ENCODE measurements at places on chromosomes 2 and 18.

GRCh38 chr2:138267161-138267901 lies 234.2 kb upstream of the SPOPL start:
- no peak for DNase-seq

GRCh38 chr2:9144046-9144445 lies 62.6 kb upstream of the ASAP2 start:
- DNase-seq, result no peak

GRCh38 chr2:96306370-96306769 lies 1.0 kb upstream of the SNRNP200 start:
- DNase-seq, result no peak

- no peak for DNase-seq
Measured at GRCh38 chr2:126658319-126658904, 2.5 kb downstream of the GYPC start.

DNA sequence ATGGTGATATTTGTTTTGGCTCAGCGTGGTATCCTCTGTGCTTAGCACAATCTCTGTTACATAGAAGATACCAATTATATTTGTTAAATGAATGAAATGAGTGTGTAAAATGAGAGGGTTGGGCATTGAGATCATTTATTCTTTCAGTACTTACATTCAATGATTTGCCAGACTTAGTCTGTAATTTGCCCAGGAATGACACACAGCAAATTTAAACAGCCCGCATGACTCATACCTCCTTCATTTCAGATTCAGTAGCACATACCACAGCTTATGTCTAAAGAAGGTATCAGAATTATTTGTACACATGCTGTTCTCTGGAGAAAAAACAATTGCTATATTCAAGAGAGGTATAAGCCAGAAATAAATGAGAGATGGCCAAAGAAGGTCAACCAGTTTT lies 37.0 kb downstream of the KLHL14 start:
- DNase-seq, result no peak

- DNase-seq, result no peak
Measured at GRCh38 chr2:82793711-82794435, 1665.2 kb downstream of the SUCLG1 start.

GRCh38 chr2:134668821-134669220 lies 50.0 kb downstream of the TMEM163 start:
- peak; percentile 69 for DNase-seq

- no peak for DNase-seq
Measured at GRCh38 chr2:197209246-197209645, 101.3 kb downstream of the ANKRD44 start.

GRCh38 chr2:206873423-206873822 lies 65.9 kb upstream of the CPO start:
- no peak for DNase-seq

- no peak for DNase-seq
Measured at GRCh38 chr2:109527079-109527478, 86.7 kb downstream of the SEPTIN10 start.

DNA sequence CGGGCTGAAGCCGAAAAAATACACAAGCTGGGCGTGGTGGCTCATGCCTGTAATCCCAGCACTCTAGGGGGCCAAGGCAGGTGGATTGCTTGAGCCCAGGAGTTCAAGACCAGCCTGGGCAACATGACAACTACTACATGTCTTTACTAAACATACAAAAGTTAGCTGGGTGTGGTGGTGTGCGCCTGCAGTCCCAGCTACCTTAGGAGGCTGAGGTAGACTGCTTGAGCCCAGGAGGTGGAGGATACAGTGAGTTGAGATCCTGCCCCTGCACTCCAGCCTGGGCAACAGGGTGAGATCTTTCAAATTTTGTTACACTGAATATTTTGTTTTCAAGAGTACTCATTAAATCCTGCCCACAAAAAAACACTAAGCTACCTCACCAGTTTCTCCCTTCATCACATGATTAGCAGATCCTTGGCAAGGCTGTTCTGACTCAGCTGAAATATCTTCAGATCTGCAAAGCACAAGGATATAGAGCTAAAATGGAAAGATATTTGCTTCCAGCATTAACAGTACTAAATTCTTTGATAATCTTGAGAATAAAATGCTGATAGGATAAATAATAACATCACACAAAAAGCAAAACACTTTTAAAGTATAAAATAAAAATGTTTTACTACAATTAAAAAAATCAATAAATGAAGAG lies 28.2 kb upstream of the MCM6 start:
- DNase-seq, result no peak

DNA sequence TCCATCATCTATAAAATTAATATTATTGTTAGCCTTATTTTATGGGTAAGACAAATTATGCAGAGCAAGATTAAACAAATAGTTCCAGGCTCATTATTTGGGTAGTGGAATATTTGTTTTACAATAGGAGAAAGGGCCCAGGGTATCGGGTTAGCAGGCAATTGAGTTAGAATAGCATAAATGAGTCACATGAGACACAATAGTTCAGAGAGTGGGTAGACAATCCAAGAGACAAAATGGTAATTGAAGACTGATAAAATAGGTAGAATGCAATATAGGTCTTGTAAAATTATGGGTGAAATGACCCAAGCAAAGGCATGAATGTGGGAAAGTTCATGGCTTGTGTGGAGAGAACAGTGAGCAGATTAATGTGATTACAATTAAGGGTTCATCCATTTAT lies 790.9 kb upstream of the GCFC2 start:
- no peak for DNase-seq

GRCh38 chr2:2827046-2827636 lies 496.1 kb upstream of the MYT1L start:
- no peak for DNase-seq

- no peak for DNase-seq
Measured at GRCh38 chr2:8149985-8150539, 531.8 kb upstream of the ID2 start.

DNA sequence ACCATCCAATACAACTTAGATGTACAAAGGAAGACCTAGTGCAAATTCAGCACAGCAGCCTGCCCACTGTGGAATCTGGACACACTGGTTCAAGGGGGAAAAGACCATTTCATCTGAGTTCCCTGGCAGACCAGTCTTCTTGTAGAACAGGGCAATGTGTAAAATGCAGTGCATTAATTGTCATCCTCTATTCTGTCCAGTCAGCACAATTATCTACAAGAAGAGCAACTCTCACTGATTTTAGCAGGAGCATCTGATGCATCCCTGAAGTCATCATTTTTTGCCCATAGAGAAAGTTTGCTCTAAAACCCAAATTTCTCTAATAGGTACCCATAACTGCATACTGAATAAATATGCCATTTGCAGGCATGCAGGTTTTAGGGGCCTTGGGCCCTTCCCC lies 81.8 kb upstream of the LYPD1 start:
- DNase-seq, result no peak

DNA sequence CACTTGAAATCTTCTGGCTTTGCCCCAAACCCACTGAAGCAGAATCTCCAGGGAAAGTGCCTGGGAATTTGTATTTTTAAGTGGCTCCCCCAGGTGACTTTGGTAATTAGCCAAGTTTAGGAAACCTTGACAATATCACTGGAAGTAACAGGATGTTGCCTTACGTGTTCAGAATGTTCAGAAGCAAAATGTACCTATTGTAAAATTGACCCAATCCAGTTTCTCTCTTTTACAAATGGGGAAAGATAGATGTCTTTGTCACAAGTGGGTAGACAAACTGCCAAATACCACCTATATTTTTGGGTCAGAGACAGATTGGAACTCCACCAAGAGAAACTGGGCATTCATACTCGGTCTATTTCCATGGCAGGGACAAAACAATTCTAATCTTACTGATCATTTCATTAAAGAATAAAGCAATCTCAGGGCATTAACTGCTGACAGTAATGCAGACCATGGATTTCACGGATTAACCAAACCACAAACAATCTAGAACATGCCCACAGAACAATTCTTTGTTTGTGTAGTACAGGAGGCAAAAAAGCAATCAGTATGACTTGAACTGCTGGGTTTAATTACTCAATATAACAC lies 255.8 kb downstream of the ERBB4 start:
- DNase-seq, result no peak

DNA sequence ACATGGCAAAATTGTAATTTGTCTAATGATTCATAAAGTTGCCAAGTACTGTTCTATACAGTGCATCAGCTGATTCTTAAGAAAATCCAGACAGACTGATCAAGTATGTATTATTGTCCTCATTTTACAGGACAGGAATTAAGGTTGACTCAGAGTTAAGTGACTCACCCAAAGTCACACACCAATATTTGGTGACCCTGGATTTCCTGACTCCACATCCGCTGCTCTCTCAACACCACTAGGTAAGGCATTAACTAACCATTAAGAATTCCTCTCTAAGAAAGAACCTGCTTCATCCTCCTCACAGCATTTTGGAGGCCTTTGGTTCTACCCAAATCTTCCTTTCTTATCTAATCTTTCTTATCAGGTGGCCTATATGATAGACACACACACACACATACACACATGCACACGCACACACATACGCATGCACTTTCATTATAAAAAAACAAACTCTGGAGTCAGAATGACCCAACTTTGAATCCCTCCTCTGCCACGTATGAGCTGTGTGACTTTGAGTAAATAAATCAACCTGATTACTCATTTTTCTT lies 150.8 kb downstream of the ANKRD44 start:
- no peak for DNase-seq
